ENCODE measurements at places on chromosomes 5 and 9.
A peak's percentile ranks its signal among the peaks of the same experiment; 100 is the strongest.

DNA sequence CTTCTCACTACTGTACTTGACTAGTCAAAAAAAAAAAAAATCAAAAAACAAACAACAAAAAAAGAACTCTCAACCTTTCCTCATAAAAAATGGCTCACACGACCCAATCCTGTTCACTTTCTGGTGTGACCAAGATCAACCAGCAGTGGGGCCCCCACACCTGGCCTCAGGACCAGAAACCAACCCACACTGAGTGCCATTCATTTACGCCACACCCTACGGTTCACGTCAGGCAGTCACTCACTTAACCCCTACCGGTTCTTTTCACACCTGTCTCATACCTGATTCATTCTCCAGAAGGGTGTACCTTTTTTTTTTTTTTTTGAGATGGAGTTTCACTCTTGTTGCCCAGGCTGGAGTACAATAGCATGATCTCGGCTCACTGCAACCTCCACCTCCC is 5.7 kb downstream of the SUSD1 start:
- DNase-seq = no peak

DNA sequence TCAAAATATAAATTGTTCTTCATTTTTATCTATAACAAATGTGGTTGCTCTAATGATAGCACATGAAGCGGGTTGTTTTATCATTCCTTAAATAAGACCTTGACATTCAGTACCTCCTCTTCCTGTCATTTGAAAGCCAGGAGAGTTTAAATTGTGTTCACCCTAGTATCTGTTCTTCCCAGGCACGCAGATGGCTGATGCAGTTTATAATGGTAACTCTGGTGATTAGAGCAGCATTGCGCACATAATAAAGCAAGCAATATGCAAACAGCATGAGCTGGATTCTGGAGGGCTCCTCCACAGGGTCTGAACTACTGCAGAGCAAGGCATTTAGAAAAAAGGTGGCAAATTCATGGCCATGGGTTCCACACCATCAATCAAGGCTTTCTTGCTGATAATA is 307.8 kb downstream of the ENC1 start:
- no peak for DNase-seq

- no peak for DNase-seq
Measured at GRCh38 chr5:3597167-3598007, 1.8 kb downstream of the IRX1 start.

DNA sequence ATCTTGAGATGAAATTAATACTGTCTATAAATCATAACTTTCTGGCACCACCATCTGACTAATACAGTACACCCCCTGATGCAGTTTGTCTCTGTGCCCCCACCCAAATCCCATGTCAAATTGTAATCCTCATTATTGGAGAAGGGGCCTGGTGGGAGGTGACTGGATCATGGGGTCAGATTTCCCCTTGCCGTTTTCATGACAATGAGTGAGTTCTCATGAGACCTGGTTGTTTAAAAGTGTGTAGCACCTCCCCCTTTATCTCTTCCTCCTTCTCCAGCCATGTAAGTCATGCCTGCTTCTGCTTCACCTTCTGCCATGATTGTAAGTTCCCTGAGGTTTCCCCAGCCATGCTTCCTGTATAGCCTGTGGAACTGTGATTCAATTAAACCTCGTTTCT is 78.7 kb upstream of the CDH6 start:
- no peak for DNase-seq

- DNase-seq = no peak
Measured at GRCh38 chr5:89437450-89438435, 554.8 kb upstream of the MEF2C start.

DNA sequence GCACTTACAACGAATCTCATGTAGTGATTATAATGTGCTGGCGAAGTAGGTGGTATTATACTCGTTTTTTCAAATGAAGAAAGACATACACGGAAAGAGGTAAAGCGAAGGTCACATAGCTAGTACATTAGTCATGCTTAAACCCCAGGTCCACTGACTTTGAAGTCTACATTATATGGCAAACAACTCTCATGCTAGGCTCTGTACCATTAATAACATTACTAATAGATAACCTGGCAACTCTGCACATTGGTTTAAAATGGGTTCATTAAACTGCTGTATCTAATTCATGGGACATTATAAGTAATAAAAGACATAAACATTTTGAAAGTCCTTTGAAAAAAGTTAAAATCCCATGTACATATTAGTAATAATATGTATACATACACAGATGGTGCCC is 21.2 kb downstream of the FYB1 start:
- no peak for DNase-seq

DNA sequence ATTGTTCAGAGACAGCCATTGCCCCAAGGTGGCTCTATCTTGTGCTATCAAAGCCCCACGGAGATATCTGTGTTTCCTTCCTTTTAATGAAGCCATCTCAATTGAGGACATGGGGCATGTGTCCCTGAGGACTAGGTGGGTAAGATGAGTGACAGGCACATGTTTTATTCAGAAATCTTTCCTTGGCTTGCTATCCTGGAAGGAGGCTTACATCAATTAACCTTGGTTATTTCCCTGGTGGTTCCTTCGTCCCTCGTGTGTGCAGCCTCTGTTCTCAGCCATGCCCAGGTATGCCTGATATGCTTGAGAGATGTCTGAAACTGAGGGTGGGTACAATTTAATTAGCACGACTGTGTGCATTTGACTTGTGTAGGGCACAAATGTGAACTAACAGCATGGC is 102.2 kb upstream of the TUT7 start:
- no peak for DNase-seq

GRCh38 chr9:886886-887285 is 45.4 kb downstream of the DMRT1 start:
- DNase-seq = no peak

DNA sequence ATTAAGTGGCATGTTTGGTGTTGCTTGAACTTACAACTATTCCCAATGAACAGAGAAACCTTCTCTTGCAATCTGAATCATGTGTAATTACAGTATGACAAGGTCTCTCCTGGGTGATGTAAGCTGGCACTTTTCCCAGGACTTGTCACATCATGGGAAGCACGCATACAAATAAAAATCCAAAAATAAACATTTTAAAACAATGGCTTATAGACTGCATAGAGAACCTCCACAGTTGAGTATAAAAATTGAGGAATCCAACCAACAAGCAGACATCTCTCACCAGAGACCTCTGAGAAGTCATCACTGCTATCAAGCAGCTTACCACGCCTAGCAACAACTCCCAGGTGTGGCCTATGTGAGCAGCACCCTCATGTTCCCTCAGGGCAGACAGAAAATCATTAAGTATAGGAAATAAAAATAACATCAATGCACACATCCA is 3.9 kb downstream of the MLLT3 start:
- DNase-seq = no peak

- DNase-seq = no peak
Measured at GRCh38 chr5:82586661-82587310, 308.6 kb upstream of the RPS23 start.

GRCh38 chr5:96079075-96079474 is 117.4 kb upstream of the ELL2 start:
- DNase-seq = no peak

DNA sequence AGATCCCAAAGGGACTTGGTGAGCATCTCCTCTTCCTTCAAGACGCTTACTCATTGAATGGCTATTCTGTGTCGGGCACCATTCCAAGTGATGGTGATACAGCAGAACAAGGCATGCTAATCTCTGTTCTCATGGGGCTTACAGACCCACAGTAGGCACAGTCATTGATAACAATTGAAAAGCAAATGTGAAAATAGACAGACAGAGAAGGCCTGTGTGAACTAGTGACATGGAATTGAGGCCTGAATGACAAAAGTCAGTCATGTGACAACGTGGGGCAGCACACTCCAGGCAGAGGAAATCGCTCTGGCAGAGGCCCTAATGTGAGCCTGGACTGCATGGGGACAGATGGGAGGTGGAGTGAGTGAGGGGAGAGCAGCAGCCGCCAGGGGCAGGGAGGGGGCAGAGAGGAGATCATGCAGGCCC is 70.7 kb upstream of the CPLX2 start:
- DNase-seq = no peak

GRCh38 chr9:77649109-77649812 is 1.1 kb upstream of the GNA14 start:
- no peak for DNase-seq

DNA sequence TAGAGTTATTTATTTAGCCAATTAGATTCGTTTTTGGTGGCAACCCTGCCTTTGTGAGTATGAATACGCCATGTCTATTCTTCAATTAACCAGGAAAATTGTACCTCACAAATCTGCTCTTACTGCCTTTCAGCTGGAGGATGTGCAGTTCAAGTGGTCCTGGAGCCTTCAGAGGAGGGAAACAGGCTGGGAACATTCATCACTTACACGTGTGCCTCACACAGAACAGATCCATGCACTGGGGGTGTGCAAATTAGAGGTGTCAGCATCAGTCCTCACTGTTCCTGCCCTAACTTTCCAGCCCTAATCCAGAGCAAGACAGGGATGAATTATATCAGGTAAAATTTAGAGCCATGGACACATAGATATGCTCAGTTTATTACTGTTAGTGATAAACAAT is 65.4 kb downstream of the SEMA5A start:
- DNase-seq = no peak

DNA sequence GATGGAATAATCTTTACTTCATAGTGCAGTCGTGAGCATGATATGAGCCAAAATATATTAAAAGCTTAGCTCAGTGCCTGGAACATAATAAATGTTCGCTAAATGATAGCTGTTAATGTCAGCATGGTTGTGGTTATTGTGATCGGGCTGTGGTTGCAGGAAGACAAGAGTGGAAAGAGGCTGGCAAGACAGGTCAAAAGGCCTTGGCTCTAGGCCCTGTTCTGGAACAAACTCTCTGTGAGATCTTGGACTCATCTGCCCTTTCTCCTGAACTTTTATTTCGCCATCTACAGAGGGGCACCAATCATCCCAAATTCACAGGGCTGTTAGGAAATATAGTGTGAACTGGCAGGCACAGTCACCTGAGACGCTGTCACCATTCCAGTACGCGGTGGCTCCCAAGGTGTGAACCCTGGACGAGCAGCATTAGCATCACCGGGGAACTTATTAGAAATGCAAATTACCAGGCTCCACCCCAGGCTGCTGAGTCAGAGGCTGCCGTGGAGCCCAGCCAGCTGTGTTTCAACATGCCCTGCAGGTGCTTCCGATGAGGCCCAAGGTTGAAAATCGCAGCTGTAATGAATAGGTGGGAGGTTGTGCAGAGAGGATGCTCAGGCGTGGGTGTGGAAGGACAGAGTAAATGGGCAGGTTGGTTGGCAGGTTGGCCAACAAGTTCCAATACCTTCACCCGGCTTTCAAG is 50.2 kb upstream of the SAP30L start:
- peak; percentile 25 for DNase-seq

DNA sequence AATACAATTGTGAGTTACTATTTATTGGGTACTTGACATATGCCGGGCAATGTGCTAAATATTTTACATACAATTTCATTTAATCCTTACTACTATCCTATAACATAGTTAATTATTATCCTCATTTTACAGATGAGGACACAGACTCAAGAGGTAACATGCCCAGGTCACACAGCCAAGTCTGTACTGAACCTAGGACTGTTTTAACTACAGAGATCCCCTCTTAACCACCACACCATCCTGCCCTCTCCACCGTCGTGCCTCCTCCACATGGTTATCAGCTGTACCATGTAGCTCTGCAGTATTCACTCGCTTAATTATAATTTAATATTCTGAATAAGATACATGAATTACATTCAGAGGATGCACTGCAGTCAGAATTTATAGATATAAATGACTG is 5.3 kb downstream of the RAB14 start:
- DNase-seq = no peak

DNA sequence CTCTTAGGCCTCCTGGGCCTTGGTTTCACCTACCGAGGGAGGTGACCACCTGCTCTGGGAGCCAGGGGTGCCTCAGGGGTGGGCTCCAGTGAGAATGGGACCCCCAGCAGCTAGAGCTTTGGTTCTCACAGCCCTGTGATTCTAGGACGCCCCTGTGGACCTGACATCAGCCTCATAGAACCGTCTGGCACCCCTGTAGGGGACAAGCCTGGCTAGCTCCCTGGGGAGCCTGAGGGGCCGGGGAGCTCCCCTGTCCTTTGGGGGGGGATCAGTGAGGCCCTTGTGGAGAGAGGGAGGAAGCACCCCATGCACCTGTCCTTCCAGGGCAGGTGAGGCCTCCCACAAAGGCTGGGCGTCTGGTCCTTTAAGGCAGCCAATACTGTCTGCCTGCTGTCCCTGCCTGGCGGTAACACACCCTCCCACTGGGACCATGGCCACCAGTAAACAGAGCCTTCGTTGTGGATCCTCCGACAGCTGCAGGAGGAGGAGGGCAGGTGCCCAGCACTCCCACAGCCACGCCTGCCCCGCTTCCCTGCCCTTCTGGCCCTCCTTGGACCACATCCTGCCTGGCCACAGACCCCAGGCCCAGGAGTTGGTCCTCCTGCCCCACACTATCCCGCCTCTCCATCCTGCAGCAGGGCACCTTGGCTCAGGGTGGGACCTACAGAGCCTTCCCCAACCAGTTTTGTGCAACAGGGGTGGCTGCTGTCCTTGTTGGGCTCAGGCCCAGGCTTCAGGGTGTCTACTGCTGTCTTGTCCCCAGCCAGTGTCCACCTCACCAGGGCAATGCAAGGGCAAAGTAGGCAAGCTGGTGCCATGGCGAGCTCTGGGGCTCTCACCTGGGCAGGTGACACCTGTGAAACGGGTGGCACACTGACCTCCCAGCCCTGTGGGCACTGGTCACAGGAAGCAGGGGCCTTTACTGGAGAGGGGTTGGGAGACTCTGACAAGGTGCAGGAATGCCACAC is 3.0 kb upstream of the TUBB4B start:
- no peak for DNase-seq

DNA sequence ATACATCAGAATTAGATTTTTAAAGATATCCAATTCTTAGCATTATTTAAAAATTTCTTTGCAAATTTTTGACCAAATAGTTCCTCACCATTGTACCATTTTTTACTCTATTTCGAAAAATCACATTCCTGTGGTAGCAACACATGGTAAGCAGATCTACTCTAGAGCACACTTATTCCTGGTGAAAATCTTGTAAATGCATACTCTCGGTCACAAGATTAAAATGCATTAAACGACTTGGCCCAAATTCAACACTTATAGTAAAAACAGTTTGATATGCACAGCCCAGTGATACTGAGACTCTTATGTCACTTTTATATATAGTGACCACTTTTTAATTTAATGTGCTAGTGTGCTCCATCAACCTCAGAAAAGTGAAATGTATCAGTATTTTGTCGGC is 208.8 kb upstream of the TARS1 start:
- no peak for DNase-seq

DNA sequence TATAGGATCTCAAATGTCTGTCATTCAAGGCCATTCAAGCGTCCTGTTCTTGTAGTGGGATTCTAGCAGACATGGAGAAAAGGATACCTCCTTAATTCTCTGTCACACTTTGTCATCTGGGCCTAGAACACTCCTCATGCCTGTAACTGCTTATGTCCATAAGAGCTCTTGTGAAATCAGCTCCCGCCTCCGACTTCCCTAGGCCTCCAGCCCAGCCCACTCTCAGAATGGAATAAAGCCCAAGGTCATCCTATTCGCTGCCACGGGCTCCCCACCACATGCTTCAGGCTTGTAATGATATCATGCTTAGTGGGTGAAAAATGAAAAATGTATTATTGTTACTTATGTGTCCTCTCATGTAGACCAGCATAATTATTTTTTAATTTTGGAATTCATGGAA is 632.5 kb downstream of the ISL1 start:
- no peak for DNase-seq

All from GM12864 (cell line).